DND-41 (cell line): ENCODE measurements at places on chromosomes 1 and 21.

GRCh38 chr1:3774276-3774945, 1.9 kb downstream of the SMIM1 start:
- peaks cover 7% of the 10 kb centered on the region for H3K36me3 ChIP-seq
- H3K4me1 ChIP-seq: no peaks in the 10 kb centered on the region
- no peak overlapping the region for H3K4me3 ChIP-seq
- DNase-seq: no peak
- H3K27ac ChIP-seq: no peak overlapping the region
- no peaks in the 10 kb centered on the region for H3K27me3 ChIP-seq

- no peaks in the 10 kb centered on the region for H3K27me3 ChIP-seq
- DNase-seq: no peak
- no peak overlapping the region for H3K27ac ChIP-seq
- H3K36me3 ChIP-seq: peaks cover 26% of the 10 kb centered on the region; the same call in 1 of the 2 replicates
Observed at GRCh38 chr1:198278943-198279342, 122.1 kb downstream of the NEK7 start.

DNA sequence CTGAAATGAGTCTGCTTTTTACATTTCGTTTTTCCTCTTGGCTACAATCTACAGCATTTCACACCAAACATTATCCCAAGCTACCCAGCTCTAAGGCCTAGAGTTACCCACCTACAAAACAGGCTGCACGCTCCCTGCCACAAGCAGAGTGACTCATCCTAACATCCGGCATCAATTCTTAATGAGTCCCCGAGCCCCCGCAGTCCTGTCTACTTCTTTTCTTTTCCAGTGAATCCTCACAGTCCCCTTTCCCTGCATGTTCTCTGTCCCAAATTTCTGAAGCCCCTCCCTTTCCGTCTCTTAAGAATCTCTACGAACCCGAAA, 650 bp downstream of the PCNX2 start:
- H3K36me3 ChIP-seq: no peaks in the 10 kb centered on the region
- no peaks in the 10 kb centered on the region for H3K27me3 ChIP-seq
- peak overlapping the region; percentile 71 for H3K27ac ChIP-seq
- peak; percentile 69 for DNase-seq
- H3K4me3 ChIP-seq: peak overlapping the region; percentile 50; the same call in 1 of the 2 replicates

DNA sequence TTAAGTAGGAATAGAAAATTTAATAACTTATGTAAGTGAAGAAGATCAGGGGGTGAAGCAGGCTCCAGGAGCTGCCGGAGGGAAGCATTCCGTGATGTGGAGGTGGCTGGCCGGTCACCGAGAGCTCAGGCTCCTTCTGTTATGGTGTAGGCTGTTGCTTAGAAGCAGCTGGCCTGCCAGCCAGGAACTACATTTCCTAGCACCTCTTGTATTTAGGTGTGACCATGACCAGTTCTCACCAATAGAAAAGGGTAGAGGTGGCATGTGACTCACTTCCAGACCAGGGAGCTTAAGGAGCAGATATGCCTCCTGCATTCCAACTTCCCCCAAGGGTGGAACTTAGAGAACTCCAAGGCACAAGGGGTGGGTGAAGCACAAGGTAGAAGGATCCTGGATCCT, 120.7 kb downstream of the ACTL8 start:
- H3K36me3 ChIP-seq: no peaks in the 10 kb centered on the region
- H3K27me3 ChIP-seq: no peaks in the 10 kb centered on the region
- no peak for DNase-seq
- H3K27ac ChIP-seq: no peak overlapping the region
- H3K4me3 ChIP-seq: no peak overlapping the region

DNA sequence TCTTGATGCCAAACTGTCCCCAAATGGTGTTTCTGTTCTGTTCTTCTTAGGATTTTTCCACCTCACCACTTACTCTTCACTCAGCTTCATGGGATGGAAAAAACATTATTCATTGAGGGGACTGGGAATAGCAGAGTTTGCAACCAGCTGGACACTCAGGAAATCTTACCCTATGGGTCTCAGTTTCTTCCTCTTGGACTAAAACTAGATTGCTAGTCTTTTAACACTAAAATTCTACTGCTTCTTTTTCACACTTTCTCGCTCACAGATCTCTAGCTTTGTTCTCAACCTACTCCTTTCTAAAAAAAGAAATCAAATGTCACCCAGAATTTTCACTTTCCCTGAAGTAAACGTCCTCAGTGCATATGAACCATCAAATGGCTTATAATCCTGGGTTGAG, 4.8 kb downstream of the KMO start:
- H3K27me3 ChIP-seq: peaks cover 27% of the 10 kb centered on the region
- no peak for DNase-seq
- H3K36me3 ChIP-seq: no peaks in the 10 kb centered on the region
- peaks cover 5% of the 10 kb centered on the region for H3K4me1 ChIP-seq
- no peak overlapping the region for H3K4me3 ChIP-seq

- H3K4me3 ChIP-seq: no peak overlapping the region
- no peak overlapping the region for H3K27ac ChIP-seq
- H3K27me3 ChIP-seq: no peaks in the 10 kb centered on the region
Observed at GRCh38 chr1:198352975-198353695, 187.3 kb downstream of the ATP6V1G3 start.

DNA sequence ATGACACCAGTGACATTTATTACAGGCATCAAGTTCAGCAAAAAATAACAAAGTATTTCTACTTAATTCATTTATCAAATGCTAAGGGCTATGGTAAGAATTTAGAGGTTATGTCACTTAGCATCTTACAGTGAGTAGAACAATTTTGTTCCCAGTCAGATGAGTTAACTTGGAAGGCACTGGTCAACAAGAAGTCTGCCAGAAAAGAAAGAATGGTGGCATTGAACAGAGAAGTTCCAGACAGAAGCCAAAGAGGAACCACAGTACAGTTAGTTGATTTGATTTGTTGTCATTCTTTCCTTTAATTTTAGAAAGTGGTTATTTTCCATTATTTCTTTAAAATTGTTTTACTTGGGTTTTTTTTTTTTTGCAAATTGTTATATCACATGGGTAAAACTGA, 232.2 kb upstream of the PKN2 start:
- no peak for DNase-seq
- H3K4me1 ChIP-seq: no peaks in the 10 kb centered on the region
- no peak overlapping the region for H3K27ac ChIP-seq
- no peaks in the 10 kb centered on the region for H3K36me3 ChIP-seq

DNA sequence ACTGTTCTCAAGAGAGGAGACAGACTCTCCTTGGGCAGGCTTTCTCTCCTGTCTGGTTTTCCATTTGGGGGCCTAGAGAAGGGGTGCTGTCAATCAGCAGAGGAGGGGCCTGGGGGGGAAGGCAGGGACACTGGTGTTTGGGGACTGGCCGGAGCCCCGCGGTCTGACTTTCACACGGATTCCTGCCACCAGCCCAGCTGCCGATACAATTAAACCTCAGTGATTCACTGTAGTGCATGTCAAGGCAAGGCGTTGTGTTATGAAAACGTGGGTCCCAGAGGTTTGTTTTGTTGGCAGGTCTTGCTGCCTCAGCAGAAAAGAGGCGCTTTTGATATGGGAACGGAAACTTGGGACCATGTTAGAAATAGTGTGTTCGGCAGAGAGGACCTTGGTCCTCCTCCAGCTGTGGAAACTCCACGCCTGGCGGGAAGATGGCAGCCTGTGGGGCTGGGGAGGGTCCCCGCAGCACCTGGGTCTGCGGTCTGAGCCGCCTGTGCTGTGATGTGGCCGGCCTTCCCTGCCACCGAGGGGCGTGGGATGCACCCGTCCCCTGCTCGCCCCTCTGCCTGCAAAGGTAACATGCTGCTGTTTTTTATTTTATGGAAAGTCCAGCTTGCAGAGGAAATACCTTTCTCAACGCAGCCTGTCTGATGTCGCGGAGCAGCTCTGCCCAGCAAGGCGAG, 47.6 kb downstream of the SPSB1 start:
- no peak for DNase-seq
- peaks cover 39% of the 10 kb centered on the region for H3K36me3 ChIP-seq
- peak overlapping the region; percentile 36; the same call in 1 of the 2 replicates for H3K27ac ChIP-seq

GRCh38 chr1:33231166-33231565, 25.1 kb upstream of the ZNF362 start:
- DNase-seq: no peak
- peaks cover 11% of the 10 kb centered on the region for H3K4me1 ChIP-seq
- no peak overlapping the region for H3K27ac ChIP-seq

GRCh38 chr21:32278103-32278502, 746 bp downstream of the MIS18A start:
- H3K27me3 ChIP-seq: no peaks in the 10 kb centered on the region
- H3K36me3 ChIP-seq: peaks cover 16% of the 10 kb centered on the region
- H3K27ac ChIP-seq: peak overlapping the region; percentile 89
- peak overlapping the region; percentile 94 for H3K4me3 ChIP-seq
- DNase-seq: peak; percentile 19
